ENCODE measurements at places on chromosomes 11 and 22.

DNA sequence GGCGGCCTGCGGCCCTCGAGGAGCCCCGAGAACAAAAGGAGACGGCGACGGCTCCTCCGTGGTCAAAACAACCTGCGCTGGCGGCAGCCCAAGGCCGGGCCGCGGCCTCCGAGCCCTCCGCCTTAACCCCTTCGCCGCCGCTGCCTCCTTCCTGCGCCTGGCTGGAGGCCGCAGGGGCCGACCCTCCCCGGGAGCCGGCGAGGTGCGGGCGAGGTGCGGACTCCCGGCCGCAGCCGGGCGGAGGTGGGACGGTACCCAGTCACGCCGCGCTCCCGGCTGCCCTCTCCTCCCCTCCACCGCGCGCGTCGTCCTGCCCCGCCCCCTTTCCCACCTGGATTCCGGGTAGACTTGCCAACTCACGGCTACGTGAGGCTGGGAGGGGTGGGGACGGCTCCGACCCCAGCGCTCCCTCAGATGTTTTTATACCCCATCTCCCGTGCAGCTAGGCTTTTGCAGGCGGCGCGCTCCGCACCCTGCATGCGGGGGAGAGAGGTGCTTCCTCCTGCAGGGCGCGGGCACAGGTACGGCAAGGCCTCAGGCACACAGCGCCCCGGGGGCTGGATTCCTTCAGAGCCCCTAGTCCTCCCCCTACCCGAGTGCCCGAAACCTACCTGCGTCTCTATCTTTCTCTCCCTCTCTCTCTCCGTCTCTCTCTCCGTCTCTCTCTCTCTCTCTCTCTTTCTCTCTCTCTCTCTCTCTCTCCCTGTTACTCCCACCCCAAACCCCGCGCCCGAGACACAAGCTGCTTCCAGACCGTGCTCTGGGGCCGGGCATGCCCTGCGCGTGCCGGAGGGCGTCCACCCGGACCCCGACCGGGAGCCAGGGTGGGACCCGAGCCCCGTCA lies 2.0 kb downstream of the PDGFB start:
- no peak for DNase-seq

DNA sequence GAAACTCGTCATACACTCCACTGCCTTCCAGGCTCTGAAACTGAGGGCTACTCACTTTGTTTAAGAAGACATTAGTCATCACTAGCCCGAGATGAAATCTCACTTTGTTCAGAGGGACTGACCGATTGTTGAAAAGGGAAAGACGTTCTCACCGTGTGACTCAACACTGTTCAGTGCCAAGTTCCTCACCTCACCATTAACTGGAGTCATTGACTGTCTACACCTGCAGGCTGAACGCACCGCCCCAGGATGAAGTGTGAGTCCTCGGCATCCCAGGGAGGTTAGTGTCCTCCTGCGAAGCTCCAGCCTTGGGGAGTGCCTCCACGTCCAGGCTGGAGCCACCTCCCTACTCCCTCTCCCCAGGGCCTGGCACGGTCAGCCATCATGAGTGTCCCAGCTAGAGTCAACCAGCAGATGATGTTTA lies 30.4 kb downstream of the FADD start:
- no peak for DNase-seq

DNA sequence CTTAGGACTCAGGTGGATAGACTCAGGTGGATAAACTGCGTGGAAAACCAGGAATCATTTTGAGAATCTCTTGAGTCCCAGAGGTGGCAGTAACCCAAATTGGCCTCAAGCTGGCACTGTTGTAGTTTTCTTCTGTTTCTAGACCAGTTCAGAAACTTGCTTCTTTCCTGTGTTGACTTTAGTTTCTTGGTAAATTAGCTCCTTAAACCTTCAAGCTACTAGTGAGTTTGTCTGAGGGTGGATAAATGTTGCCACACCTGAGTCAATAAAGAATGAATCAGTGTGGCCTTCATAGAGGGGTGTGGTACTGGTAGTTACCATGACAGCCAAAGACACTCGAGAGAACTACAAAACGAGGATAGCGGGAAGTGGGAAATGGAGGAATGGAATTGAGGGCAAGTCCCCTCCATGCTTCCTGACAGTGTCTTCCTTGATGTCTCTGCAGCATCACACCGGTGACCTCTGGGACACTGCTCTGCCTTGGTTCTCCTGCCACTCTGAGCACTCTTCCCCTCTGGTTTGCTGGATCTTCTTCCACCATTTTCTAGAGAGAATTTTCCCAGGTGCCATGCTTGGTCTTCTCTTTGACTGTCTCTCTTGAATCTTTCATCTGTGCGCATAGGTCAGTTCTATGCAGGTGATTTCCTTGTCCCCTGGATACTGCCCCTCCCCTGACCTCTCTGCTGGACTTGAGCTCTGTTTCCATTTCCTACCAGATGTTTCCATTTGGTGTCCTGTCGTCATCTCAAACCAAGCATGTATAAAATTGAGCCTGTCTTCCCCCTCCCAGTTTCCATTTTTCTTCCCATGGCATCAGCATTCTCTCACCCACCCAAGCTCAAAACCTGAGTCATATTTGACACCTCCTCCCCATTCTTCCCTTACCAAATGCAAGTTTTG lies 7.2 kb downstream of the POLD4 start:
- DNase-seq: no peak

DNA sequence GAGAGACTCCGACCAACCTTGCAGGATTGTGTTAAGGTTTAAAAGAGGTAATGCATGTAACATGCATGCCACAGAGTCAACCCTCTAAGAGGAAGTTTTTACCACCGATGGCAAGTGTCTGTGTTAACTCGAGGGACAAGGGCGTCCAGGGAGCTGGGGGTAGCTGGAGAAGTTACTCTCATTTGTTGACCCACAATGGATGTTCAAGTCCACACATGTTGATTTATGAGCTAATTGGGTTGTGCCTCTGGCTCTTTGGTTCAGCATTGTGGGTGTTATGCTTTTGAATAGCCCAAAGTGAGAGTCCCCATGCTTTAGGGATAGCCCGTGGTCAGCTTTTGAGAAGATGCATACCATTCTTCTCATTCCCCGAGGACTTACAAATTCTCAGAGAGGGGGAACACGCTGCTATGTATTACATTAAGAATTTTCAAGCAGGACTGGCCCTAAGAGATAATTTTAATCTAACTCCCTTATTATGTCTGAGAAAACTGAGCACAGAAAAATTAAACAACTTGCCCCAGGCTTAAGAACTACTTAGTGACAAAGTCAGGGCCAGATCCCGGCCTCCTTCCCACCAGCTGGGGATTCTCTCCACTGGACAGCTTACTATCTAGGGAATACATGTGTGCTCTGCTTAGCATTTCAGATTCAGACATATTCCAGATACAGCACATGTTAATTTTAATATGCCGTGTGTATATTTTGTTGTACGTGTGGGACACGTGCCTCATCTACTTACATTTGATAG lies 5.2 kb upstream of the PLET1 start:
- no peak for DNase-seq

DNA sequence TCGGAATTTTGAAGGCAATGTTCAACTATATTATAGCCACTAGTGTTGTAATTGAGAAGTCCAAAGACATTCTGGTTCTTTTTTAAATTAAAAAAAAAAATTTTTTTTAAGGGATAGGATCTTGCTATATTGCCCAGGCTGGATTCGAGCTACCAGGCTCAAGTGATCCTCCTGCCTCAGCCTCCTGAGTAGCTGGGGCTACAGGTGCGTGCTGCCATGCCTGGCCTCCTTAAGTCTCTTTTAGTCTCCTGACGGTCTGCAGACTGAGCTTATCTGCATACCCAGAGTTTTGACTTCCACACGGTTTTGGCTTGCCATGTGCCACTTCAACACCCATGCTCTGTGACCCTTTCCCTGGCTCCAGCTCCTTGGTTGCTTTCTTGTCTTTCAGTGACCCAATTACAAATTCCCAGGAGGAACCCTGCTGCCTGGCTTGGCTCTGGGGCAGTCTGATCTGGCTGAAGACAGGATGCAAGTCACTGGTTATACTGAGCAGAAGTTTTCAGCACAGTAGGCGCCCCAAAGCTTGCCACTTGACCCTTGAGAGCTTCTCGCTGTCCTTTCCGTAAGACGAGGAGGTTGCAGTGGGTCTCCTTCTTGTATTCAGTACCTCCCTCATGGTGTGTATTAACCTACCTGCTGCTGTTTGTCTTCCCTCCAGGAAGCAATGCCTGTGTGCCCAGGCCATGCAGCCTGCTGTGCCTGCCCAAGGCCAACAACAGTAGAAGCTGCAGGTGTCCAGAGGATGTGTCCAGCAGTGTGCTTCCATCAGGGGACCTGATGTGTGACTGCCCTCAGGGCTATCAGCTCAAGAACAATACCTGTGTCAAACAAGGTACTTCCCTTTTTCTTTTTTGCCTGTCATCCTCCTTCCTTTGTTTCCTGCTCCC lies 113.8 kb upstream of the SORL1-AS1 start:
- DNase-seq: no peak

DNA sequence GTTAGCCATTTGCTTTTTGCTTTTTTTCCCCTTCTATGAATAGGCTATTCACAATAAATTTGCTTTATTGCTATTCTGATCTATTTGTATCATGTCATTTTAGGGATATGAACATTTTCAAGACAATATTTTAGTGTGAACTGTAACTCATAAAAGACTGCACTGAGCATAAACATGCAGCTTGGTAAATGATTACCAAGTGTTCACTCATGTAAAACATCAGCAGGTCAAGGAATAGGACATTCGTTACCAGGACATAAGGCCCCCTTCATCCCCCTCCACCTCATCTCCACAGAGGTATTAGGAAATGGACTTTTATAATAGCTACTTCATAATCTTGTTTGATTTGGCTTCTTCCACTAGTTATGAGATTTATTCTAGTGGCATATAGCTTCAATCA lies 12.4 kb downstream of the NLRP14 start:
- no peak for DNase-seq
